ENCODE measurements at places on chromosomes 12 and 14. TPM values are rescaled to one million over a fixed set of nuclear protein-coding genes. Genes with fewer than 3 reads are reported as not detected.
A peak's percentile ranks its signal among the peaks of the same experiment; 100 is the strongest.

The OAS2 gene
- 38.5 TPM for total RNA-seq

The C1QL4 gene
- total RNA-seq, result not detected

The VRTN gene
- total RNA-seq, result not detected

DNA sequence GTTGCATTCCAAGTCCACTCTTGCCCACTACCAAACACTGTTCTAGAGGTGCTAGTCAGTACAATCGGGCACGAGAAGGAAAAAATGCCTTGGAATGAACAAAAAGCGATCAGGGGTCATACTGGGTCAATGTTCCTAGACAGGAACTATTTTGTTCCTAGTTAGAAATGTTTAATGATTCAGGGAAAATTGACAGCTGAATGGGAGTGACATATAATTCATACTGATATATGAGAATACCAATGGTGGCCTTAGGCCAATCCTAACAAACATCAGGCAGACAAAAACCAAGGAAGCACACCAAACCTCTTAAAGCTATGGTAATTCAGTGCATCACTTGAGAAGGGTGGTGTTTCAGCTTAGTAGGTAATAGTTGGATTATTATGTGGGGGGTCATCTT is 51.1 kb downstream of the ANAPC7 start:
- H3K4me1 ChIP-seq, result peaks cover 4% of the 10 kb centered on the region
- peaks cover 28% of the 10 kb centered on the region for H3K36me3 ChIP-seq
- no peak overlapping the region for H3K27ac ChIP-seq

- no peak overlapping the region for H3K27ac ChIP-seq
- no peaks in the 10 kb centered on the region for H3K27me3 ChIP-seq
- no peaks in the 10 kb centered on the region for H3K4me1 ChIP-seq
- no peaks in the 10 kb centered on the region for H3K36me3 ChIP-seq
- no peak overlapping the region for H3K4me3 ChIP-seq
Observed at GRCh38 chr12:88778064-88778463, 197.8 kb upstream of the KITLG start.

DNA sequence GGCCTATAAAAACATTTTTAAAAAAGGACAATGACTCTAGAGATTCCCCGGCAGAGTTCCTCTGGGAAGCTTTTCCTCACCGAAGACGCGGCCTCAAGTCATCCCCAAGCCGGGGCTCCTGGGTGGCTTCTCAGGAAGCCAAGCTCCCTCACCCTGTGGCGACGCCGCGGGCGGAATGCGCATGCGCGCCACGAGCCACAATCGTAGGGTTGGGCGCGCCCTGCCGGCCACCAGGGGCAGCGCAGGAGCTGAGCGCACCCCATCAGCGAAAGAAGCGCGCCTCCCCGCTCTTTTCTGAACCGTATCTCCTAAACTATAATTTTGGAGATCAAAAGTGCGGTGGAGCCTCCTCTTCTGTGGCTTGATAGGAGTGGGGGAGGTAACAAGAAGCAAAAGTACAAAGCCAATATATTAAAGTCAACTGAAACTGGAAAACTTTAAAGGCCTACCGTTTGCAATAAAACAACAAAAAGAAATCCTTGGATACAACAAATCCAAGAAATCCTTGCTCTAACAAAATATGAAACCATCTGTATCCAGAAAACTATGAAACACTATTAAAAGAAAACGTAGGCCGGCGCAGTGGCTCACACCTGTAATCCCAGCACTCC is 17.4 kb upstream of the CHFR start:
- H3K36me3 ChIP-seq, result no peaks in the 10 kb centered on the region
- DNase-seq, result peak; percentile 72
- peaks cover 11% of the 10 kb centered on the region for H3K4me1 ChIP-seq
- no peaks in the 10 kb centered on the region for H3K27me3 ChIP-seq
- H3K27ac ChIP-seq, result no peak overlapping the region

GRCh38 chr14:48914382-48914781 is 671.8 kb downstream of the RPS29 start:
- no peak overlapping the region for H3K27ac ChIP-seq
- H3K36me3 ChIP-seq, result no peaks in the 10 kb centered on the region
- no peak overlapping the region for H3K4me3 ChIP-seq
- H3K27me3 ChIP-seq, result no peaks in the 10 kb centered on the region
- DNase-seq, result no peak
